ENCODE measurements at places on chromosomes 16 and 17.

- no peak for DNase-seq
Observed at GRCh38 chr17:73924114-73924908, 279.2 kb upstream of the RPL38 start.

- no peak for DNase-seq
Observed at GRCh38 chr16:947255-947921, 23.4 kb downstream of the LMF1 start.

- no peak for DNase-seq
Observed at GRCh38 chr16:84650062-84650991, 2.0 kb downstream of the KLHL36 start.

- DNase-seq, result no peak
Observed at GRCh38 chr17:77728871-77729270, 229.6 kb upstream of the TNRC6C start.

- no peak for DNase-seq
Observed at GRCh38 chr16:75733305-75734211, 7.3 kb upstream of the CPHXL start.

DNA sequence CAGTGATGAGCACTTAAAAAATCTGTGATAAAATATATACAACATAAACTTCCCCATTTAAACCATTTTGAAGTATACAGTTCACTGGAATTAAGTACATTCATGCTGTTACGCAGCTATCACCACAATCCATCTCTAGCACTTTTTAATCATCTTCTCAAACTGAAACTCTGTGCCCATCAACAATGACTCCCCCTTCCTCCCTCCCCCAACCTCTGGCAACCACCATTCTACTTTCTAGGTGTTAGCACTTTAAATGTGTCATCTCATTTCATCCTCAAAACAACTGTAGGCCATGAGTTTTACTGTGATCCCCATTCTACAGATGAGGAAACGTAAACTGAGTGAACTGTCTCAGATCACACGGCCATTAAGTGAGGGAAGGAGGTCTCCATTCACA is 13.8 kb upstream of the TMEM98 start:
- no peak for DNase-seq

DNA sequence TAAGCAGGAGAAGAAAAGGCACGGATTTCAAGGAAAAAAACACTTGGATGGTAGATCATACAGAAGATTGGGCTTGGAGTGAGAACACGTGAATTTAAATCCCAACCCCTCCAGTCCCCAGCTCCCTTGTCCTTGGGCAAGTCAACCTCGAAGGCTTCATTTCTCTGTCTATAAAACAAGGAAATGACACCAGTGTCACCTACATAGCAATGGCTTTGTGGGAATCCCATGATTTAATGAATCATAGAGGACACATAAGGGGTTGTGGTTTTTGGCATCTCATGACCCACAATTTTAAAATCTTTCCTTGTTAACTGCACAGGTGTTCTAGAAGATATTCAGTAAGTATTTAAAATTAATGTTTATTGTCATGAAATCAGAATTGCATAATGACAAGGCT is 8.2 kb upstream of the CCL2 start:
- no peak for DNase-seq

GRCh38 chr17:5286846-5287245 is 4.8 kb downstream of the RABEP1 start:
- DNase-seq, result no peak

- DNase-seq, result no peak
Observed at GRCh38 chr16:1786242-1787055, 3.7 kb downstream of the NUBP2 start.

Measured in effector memory CD8-positive, alpha-beta T cell (primary cell).